GM13977 (cell line): ENCODE measurements at places on chromosomes 2 and 18.

DNA sequence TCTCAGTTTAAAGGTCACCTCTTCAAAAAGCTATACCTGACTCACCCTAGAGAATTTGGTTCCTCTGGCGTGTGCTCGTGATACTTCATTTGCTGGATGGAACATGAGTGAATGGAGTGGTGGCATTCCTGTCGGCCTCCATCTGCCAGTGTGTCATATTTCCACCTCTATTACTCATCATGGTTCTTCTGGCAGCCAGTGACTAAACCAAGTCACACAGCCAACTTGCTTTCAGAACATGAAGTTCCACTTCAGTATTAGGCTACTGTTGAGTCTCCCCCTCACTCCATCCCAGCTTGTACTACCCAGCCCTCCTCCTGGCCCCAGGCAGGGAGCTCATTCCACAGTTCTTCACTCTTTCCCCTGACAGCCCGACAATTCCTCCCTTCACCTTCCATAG, 169.8 kb downstream of the MREG start:
- DNase-seq, result no peak

GRCh38 chr2:218021536-218022071, 18.8 kb upstream of the TNS1 start:
- no peak for DNase-seq

DNA sequence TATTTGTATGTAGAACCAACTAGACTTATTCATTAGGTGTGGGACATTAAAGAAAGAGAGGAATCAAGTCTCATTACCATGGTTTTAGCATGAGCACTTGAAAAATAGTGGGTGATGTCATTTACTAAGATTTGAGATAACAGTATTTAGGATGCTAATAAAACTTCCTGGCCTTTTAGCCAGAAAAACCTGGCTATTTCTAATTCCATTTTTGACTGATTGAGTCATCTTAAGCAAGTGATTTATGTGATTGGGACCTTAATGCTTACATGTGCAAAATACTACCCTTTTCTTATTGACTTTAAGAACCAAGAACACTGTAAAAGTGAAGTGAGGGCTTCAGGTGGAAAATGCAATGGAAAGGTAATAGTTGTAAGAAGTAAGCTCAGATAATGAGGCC, 196.8 kb upstream of the SESTD1 start:
- DNase-seq, result no peak

DNA sequence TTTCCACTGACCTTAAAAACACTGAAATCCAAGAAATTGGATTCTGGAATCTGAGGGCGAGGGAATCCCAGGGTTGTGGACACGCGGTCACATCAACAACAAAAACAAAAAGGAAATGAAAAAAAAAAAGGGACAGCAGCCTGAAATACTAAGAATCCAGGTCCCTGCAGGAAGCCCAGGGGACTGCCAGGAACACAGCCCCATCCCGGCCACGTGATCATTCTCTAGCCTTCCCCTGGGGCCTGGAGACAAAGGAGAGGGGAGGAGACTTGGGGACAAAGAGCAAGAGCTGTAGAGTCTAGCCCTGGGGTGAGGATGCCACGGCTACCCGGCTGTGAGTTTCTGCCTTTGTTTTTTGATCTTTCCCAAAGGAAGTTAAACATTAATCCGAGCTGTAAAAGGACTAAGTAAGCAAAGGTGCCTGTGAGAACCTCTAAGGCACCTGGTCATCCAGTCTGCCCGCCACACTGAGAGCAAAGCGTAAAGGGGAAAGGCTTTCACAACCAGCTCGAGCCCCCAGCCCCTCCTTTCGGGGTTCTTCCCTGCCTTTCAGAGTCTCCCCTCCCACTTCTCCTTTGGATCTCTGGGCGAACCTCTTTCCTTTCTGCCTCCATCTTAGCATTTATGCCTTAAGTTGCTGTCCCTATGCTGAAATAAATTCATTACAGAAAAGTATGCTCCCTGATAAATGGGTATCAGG, 57.9 kb upstream of the MSH2 start:
- no peak for DNase-seq

DNA sequence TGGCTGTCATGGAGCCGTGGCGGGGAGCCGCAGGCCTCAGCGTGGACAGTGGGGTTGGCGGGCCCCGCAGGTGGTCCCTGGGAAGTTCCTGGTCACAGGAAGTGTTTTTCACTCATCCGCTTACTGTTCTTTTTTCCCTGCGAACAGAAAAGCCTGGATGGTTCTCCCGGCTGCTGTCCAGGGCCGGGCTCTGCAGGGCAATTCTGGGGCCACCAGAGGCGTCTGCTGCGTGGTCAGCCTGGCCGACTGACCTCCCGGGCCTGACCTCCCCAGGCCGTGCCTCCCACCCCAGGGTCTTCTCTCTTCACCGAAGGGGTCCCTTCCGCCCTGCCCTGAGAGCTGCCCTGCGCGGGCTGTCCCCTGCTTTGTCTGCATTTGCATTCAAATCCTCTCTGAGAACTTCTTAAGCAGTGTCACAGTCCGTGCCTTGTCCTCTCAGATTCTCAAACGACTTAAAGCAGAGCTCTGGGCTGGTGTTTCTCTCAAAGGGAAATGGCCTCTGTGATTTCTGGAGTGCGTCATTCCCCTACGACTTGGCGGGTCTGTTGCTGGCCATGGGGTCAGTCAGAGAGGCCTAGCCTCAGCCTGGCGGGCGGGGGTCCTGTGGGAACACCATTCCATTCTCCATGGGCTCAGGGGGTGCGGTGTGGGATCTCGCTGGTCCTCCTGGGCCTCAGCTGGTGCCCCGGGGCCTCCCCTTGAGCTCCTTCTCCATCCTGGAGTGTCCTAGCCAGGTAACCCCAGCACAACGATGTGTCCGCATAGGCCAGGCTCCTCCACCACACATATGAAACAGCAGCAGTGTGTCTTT, 38.3 kb downstream of the KLHL29 start:
- no peak for DNase-seq

DNA sequence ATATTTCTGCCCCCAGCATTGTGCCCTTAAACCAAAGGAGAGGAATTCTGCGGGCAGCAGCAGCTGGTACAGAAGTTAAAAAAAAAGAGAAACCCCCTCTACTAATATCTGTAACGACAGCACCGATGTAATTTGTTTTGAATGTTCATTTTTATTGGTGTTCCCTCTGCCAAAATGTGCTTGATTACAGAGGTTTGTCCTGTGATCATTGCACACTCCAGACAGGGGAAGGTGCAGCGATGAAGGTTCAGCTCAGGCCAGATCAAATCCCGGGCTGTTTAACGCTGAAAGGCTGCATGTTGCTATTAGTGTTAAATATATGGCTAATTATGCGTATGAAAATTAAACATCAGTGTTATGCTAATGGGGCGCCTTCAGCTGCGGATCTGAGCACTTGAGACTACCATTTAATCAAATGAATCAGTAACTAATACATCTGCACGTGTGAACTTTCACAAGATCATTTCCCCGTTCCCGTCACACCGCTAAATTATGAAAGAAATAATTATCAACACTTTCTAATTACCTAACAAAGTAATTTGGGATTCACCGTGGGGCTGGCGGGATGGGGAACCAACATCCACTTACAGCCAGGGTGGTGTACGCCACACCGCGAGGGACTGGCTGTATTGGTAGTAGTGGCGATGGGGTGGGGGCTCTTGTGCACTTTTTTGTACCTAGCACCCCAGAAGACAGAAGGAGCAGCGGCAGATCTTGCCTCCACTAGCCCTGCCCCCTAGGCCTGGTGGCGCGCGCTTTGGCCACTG, 1.5 kb upstream of the DLX1 start:
- peak; percentile 21 for DNase-seq

DNA sequence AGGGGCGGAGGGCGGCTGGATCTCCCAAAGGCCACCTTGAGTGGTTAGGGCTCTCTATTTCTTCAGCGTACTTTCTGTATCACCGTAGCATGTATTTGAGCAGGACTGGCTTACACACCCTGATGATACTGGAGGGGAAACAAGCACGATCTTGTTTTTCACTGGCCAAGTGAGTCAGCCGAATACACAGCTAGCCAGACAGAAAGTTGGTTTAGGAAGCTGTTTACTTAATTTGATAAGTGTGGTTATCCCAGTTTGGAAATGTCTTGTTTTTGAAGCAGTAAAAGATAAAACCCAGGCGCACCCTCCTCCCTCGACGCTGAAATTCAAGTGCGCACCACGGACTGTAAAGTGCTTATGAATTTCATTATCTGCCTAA, 582 bp downstream of the RIOK3 start:
- no peak for DNase-seq

- DNase-seq, result peak; percentile 84
Measured at GRCh38 chr2:240584486-240585031, 2.0 kb upstream of the CAPN10 start.

DNA sequence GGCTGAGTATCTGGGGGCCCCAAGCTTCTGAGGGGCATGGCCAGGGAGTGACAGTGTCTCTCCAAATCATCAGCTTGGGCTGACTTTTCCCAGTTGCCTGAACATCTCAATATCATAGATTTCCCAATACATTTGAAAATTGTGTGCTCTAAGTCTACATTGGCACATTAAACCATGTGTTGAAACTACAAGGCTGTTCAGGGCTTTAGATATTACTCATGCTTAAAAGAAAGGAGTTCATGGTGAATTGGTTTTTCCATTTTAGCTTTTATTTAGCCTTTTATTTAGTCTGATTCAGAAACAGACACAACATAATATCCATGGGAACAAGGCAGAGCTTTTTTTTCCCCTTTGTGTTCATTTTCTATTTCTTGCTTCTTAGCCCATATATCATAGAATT, 49.9 kb upstream of the GALR1 start:
- no peak for DNase-seq

- DNase-seq, result no peak
Measured at GRCh38 chr18:45957100-45957499, 10.0 kb downstream of the EPG5 start.

GRCh38 chr2:26011609-26011989, 22.3 kb upstream of the RAB10 start:
- no peak for DNase-seq

- no peak for DNase-seq
Measured at GRCh38 chr2:48715042-48715899, 40.3 kb downstream of the LHCGR start.

GRCh38 chr18:1053331-1054315, 149.0 kb downstream of the ADCYAP1 start:
- DNase-seq, result no peak

DNA sequence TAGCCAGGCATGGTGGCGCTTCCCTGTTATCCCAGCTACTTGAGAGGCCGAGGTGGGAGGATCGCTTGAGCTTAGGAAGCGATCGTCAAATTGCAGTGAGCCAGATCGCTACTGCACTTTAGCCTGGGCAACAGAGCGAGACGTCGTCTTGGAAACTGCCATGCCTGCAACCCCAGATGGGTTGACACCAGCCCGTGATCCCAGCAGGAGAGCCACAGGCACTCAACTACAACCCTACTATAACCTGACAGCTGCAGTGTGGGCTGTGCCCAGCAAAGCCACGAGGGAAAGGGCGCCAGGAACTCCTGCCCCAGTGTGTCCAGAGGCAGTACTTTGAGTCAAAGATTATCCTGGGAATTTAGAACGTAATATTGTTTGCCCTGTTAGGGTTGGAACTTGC, 85.6 kb downstream of the SS18 start:
- DNase-seq, result no peak

DNA sequence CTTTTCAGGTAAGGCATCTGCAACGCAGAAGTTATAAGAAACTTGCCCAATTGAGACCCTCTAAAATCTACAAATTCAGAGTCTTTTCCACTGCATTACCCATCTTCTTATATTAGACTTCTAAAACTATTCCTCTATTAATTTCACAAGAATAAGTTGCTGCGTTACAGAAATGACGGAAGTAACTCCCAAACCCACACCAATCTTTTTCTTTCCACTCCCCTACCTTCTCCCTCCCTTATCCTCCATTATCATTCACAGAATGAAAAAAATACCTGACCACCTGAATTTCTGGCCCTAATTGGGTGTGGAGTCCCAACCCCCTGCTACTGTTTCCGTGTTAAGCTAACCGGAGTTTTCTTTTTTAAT, 689 bp downstream of the RPRD1A start:
- peak; percentile 45 for DNase-seq

GRCh38 chr2:126048719-126049118, 607.2 kb upstream of the GYPC start:
- no peak for DNase-seq

DNA sequence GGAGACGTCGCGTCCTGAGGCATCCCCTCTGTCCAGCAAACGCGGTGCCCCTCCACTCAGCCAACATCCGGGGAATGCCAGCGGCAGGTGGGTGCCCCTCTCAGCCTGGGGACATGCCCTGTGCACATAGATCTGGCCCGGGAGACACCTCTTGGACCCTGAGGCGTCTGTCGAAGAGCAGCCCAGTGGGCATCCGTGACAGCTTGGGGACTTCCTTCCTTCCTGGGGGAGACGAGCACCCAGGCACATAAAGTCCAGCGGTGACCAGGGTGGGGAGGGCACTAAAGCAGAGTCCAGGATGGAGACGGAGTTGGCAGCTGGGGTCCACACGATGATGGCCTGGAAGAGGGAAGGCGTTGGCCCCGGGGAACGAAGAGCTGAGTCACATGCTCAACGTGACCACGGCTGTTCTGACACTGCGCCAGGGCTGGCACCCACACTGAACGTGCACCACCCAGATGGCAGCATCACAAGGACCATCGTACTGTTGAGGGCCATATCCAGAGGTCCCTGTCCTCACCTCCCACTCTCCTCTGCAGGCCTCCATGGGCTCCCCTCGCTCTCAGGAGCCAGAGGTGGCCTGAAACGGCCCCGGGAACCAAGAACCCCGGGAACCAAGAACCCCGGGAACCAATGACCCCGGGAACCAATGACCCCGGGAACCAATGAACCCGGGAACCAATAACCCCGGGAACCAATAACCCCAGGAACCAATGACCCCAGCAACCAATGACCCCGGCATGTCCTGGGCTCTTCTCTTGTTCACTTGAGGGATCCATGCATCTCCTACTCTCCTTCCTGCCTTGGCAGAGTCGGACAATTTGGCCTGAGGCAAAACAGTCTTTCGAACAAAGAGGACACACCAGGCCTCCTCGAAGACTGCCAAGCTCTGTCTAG, 22.6 kb downstream of the HDAC4 start:
- no peak for DNase-seq

GRCh38 chr2:174593041-174593440, 4.6 kb downstream of the WIPF1 start:
- no peak for DNase-seq

DNA sequence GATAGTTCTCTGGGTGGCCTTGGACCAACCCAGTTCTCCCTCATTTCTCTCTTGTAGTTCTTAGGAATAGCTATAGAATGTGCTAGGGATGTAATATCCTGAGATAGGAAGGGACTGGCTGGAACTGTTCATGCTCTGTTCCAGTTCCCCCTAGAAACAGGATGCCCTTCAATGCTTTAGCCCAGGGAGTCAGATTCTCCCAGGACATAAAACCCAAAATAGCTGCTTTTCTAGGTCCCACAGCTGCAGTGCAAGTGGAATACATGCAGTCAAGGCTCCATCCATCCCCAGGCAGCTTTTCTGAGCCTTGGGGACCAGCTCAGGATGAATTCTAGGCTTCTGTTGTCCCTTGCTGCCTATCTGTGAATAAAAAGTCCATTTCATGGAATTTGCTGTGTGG, 257.3 kb upstream of the CTAGE1 start:
- DNase-seq, result no peak

GRCh38 chr2:164220265-164220664, 401.0 kb downstream of the GRB14 start:
- no peak for DNase-seq

- no peak for DNase-seq
Measured at GRCh38 chr2:134567666-134568065, 151.1 kb downstream of the TMEM163 start.

GRCh38 chr18:47999801-48000248, 69.4 kb upstream of the SMAD2 start:
- DNase-seq, result no peak
